ENCODE measurements at places on chromosomes 3 and 15.

DNA sequence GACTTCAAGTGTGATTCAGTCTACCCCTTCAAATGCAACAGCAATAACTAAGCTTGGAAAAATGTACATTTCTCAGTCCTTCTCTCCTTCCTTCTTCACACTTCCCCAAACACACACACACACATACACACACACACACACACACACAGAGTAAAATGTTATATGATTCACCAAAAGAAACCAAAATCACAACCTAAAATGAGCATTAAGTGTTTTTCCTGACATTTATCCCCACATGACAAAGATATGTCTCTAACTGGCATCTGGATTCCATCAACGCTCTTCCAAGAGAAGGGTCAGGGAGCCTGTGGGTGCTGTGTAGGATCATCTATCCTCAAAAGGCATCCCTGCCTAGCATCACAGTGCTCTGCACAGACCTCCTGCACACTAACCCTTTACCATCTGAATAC, 21.0 kb downstream of the PDZRN3 start:
- no peak for DNase-seq

- DNase-seq: no peak
Measured at GRCh38 chr15:71357321-71357732, 242.1 kb downstream of the THSD4 start.

DNA sequence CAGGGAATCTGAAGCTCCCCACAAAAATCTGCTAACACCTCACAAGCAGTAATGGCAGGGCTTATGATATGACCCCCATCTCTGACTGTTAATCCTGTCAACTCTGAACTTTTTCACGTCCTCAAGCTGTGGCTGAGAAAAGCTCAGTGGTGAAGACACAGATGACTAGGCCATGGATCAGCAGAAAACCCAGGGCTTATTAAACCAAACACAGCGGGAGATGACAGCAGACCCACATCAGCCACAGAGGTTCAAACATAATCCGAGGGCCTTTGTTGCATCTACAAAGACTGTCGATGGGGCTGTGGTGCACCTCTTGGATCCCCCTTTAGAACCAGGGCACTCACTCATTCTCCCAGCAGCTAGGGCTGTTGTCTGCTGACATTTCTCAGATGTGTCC, 50.4 kb downstream of the GLB1 start:
- no peak for DNase-seq

DNA sequence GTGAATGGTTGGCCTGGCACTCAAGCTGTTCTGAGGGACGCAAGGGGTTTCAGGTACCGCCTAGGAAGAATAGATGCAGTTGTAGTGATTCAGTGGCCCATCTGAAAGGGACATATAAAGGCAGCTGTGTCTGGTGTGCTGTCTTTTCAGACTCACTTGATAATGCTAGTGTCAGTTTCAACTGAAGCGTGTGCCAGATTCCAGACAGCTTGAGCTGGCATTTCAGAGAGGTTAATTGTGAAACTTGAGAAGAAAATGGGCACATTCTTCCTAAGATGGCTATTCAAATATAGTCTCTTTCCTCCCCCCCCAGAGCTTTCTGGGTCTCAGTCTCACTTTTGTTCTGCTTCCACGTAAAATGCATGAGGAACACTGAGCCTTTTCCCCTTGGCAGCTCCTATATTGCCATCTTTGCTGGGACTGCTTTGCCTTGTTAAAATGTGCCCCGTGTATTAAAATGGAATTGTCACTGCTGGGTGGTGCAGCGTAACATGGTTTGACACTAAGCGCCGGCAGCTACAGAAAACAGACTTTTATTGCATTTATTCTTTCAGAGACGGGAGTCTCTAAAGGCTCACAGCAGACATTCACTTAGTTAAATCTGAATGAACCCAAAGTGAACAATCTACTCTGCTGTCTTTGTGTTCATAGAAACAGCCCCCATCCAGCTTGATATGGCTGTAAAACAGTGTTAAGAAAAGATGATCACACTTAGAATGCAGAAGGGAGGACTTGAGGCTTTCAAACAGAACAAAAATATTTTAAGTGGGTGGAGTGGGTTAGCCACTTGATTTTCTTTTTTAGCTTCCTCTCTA, 478.7 kb downstream of the RBMS3 start:
- no peak for DNase-seq

DNA sequence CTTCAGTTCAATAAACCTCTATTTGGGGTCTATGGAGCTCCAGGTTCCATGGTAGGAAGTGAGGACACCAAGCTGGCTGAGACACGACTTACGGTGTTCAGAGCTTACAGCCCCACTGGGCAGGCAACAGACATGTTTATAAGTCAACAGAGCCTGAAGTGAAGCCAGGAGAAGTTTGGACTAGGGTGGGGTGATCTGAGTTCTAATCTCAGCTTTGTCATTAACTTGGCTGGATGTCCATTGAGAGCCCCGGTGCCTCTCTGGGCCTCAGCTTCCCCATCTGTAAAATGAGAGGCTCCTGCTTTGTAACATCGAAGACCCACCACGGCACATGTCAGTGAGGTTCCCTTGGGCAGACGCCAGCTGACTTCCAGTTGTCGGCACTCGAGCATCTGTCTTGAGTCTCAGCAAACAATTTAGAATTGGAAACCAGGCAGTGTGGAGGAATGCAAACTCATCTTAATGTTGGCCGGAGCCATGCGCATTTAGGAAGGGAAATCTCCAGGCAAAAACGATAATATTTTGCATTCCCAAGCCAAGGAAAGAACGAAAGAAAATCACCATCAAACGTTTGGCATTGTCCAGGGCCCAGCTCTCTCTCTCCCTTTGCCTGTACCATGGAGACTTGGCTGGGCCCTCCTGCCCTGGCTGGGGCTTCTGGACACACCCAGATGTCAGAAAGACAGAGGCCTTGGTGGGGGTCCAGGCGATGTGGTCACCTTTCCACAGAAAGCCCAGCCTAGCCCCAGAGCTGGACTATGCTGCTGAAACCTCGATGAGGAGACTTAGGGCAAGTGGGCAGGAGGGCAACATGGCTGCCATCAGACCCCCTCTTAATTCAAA, 18.4 kb downstream of the ITGA11 start:
- DNase-seq: no peak

- DNase-seq: no peak
Measured at GRCh38 chr15:79724804-79725203, 172.0 kb downstream of the MTHFS start.

- DNase-seq: no peak
Measured at GRCh38 chr3:40192628-40193027, 116.9 kb upstream of the EIF1B start.

- DNase-seq: no peak
Measured at GRCh38 chr3:160010578-160010977, 21.9 kb downstream of the IL12A start.

DNA sequence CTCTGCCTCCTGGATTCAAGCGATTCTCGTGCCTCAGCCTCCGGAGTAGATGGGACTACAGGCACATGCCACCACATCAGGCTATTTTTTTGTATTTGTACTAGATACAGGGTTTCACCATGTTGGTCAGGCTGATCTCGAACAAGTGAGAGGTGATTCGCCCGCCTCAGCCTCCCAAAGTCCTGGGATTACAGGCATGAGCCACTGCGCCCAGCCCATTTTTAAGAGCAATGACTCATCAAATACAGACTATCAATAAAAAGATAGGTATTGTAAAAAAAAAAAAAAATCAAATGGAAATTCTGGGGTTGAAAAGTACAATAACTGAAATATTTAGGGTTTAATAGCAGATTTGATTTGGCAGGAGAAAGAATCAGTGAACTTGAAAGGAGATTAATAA, 129.0 kb downstream of the TJP1 start:
- DNase-seq: no peak

DNA sequence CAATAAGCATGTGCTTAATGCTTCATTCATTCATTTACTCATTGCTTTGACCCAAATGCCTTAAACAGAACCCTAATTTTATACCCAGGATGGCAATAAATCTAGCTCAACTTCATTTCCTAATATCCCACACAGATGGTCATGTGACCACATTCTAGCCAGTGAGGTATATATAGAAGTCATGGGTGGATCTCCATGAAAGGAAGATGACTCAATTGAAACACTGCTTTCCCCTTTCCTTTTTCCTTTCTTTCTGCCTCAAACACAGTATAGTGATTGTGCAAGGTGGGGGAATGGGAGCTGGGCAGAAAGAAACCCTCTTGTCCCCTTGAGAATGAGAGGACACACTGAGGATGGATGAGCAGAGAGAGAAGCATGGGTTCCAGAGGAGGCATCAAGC, 183.5 kb upstream of the PRICKLE2 start:
- no peak for DNase-seq

GRCh38 chr3:131711114-131711768, 208.5 kb upstream of the MRPL3 start:
- DNase-seq: no peak

DNA sequence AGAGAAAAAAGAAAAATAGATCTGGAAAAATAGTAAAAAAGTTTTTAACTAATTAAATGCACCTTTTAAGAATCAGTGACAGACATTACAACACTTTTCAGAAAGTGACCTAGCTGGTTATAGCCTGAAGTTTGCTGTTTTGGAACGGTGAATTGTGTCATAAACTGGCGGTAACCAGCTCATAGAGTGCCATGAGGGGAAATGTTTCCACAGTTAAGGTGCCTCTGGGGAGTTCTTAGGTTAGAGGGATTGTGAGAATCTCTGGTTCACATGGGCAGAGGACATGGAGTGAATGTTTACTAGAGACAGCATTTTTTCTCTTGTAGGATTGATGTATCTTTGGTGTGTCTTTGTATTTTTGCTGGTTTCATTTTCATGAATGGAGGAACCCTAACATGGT, 2.8 kb downstream of the TBC1D23 start:
- no peak for DNase-seq

DNA sequence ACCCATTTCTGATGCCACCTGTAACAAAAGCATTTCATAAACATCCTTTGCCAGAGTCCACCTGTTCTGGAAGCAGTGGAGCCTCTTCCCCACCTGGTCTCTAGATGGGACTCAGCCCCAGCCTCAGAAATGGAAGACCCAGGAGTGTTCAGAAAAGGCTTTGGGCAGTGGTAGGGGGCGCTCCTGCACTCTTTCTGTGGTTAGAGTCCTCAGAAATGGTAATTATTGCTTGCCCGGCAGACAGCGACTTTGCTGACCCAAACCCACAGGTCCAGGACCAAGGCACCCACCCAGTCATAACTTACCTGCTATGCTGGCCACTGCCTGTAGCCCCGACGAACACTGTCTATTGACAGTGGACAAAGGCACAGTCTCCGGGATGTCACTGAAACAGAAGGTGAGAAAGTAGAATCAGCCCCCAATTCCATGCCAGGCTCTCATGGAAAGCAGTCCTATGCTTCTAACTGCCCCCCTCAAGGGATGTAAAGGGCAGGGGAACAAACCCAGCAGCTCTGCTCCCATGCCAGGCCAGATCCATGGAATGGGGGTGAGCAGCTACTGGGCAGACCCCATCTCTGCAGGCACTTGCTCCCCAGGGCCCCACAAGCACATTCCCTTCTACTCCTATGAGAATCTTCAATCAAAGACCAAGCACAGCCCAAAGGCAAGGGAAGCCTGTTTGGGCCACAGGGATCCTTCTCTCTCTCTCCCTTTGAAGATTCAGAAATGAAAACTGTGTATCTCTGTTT, 5.1 kb downstream of the ACAA1 start:
- DNase-seq: no peak

- no peak for DNase-seq
Measured at GRCh38 chr3:2172561-2173171, 74.0 kb downstream of the CNTN4 start.

DNA sequence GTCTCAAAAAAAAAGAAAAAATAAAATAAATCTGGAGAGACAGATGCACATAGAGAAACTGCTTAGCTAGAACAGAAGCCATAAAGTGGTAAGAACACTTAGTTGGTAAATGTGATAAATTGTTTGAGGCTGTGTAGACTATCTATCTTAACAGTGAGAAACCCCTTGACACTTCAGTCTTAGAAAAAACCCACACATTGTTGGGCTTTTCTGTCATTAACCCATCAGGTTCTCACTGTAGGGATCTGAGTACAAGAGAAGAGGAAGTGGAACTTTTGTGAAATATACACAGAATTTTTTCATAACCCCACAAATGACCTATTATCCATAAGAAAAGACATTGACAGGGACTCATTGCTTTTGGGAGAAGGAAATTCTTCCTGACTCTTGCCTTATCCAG, 24.4 kb downstream of the TP63 start:
- DNase-seq: no peak

GRCh38 chr3:46549408-46549904, 16.6 kb downstream of the LRRC2 start:
- no peak for DNase-seq

GRCh38 chr15:83144771-83145170, 37.3 kb downstream of the TM6SF1 start:
- DNase-seq: no peak

DNA sequence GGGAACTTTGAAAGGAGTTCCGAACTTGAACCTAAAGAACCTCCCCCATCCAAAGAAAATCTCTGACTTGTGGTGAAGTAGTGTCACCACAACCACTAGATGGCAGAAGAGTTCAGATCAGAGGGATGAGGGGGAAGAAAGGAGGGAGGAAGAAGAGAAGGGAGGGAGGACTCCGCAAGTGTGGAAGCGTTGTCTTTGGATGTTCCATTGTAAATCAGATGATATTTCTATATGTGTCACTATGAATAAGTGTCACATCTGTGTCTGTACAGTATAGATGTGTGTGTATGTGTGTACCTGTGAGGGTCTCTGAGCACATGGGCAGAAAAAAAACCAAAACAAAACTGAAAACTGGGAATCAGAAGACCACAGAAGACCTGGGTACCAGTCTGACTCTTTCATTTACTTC, 16.9 kb downstream of the SLC24A1 start:
- peak; percentile 61 for DNase-seq

DNA sequence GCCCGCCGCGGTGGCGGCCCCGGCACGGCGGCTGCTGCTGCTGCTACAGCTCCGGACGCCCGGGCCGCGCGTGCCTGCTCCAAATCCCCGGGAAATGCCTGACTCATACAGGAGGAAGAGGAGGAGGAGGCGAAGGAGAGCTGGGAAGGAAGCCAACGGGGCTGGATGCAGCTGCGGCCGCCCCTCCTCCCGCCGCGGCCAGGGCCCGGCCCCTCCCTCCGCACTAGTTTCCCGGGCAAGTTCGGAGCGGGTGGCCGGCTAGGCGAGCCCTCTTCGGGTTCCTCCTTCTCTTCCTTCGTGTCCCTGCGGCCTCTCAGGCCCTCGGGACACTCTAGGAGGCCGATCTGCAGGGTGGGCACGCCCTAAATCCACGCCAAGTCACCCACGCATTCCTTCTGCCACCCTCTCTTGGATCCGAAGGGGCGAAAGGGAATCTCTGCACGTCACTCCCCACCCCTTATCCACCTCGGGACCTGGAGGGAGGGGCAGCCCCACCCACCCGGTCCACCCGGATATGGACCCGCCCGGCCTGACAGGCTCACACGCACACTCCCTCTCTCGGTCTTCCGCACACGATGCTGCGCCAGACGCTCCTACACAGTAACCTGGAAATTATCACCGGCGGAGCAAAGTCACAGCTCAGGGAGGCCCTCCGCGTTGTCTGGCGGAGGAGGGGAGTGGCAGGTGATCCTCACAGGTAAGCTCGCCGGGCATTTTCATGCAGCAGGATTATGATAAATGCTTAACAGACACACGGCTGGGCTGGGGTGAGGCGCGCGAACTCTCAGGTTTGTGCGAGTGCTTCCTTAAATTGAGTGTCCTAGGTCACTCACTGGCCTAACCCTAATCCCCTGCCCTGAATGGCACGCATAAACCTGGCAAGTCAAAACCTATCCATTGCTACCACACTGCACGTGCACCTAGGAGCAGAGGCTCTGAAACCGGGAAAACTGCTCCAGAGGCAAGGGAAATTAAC, at the start of the genes OSBPL10 and ZNF860:
TSS of gene OSBPL10 (minus strand) at position 57 of the 976 bp plus-strand sequence. CDS start 83 bp downstream, outside the sequence.
TSS of gene ZNF860 (plus strand) at position 545 of the 976 bp plus-strand sequence. CDS start 7,330 bp downstream, outside the sequence.
- no peak for DNase-seq

GRCh38 chr3:13009132-13009945, 63.9 kb downstream of the IQSEC1 start:
- no peak for DNase-seq

All from right renal cortex interstitium (tissue), 3 donors.